ENCODE measurements at places on chromosomes 7 and 10. TPM values are rescaled to one million over a fixed set of nuclear protein-coding genes. Genes with fewer than 3 reads are reported as not detected.

The HYAL4 gene
- not detected for total RNA-seq

The NUTM2D gene
- total RNA-seq, result 0.28 TPM

The CFAP70 gene
- 0.38 TPM for total RNA-seq

The HHEX gene
- total RNA-seq, result 7.1 TPM

The PCBD1 gene
- total RNA-seq, result 23.4 TPM

The CYP3A7 gene
- total RNA-seq, result not detected

The SPDYE9 gene
- total RNA-seq, result not detected

The ZNF239 gene
- 12.1 TPM for total RNA-seq

Measured in regular cardiac myocyte (primary cell).